Hematopoietic multipotent progenitor cell treated with erythropoietin and hydrocortisone succinate and interleukin-3 and kit ligand, for 6 days (in vitro differentiated cells): ENCODE measurements at places on chromosomes 16 and 17.

DNA sequence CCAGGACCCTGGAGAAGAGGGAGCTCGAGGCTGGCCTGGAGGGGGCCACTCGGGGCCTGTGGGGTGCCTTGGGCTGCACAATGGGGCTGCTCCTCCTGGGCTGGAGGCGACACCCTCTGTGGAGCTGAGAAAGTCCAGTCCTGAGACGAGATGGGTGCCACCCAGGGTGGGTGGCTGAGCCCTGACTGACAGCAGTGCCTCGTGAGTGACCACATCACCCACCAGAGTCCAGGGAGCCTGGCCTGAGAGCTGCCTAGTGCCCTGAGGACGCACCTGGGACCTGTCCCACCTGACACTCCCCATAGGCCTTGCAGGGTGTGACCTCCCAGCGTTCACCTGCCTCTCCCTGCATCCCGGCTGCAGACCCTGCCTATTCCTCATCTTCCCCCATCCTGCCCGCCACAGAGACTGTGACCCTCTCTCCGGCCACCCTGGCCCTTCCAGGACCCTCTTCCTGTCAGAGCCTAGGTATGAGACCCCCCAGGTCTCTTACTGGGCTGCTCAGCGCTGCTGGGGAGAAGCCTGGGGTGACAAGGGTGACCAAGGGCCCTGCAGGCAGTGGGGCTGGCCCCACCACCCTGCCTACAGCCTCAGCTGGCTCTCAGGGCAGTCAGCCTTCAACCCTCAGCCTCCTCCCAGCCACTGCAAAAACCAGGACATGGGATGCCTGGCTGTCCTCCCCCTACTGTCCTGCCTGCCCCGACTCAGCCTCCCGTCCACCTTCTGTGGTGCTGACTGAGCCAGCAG, 41.2 kb downstream of the TNFRSF13B start:
- no peak for DNase-seq

- no peak for DNase-seq
Observed at GRCh38 chr17:62319846-62320245, 60.5 kb upstream of the EFCAB3 start.

GRCh38 chr17:811051-811784, 29.1 kb downstream of the MRM3 start:
- DNase-seq, result no peak

GRCh38 chr17:61594294-61594825, 3.3 kb upstream of the NACA2 start:
- no peak for DNase-seq

- DNase-seq, result no peak
Observed at GRCh38 chr17:30271102-30271501, 20.6 kb downstream of the BLMH start.

DNA sequence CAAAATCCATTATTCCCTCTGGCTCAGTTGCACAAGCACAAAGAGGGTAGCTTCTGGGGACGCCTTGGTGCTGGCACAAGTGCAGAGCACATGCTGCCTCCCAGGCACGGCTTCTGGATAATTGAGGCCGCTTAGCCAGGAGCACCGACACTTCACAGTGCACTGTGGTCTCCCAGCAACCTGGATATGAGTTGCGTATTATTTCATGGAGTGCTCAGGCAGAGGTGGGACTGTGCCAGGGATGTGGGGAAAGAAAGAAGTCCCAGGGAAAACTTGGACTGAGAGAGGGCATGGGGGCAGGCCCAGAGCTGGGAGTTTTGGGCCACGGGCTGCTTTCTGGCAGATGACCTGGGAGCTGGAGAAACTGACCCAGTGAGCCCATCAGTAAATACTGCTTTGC, 37.5 kb downstream of the MPRIP start:
- no peak for DNase-seq

DNA sequence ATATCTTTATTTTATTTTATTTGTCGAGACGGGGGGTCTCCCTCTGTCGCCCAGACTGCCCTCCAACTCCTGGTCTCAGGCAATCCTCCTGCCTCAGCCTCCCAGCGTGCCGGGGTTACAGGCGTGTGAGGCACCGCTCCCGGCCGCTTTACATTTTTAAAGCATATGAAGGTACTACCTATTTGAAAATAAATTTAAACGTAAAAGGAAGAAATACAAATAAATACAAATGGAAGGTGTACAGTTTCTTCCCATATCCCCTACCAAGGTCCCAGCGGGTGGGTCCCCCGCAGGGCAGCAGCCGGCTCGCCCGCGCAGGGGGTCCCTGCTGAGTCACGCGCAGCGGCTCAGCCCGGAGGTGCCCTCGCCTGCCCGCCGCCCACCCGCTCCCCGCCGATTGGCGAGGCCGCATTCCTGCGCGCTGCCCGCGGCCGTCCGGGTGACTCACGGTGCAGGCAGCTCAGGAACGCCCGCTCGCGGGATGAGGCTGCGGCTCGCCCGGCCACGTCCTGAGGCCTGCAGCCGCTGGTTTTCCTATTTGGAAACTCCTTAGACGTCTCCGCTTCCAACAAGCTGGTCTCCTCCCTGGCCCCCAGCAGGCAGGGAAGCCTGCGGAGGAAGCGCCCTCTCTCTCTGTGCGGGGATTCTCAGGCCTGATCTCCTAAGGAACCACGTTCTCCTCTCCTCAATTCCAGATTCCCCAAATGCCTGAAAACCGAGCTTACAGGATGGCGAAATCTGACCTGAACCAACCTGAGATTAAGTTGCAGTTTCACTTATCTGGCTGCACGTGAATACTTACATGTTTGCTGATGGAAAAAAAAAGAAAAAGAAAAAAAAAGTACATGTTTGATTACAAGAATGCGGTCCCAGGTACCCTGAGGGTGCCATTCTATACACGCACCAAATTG, 54.8 kb upstream of the MAP3K14 start:
- DNase-seq, result peak; percentile 37

GRCh38 chr16:70304892-70305448, 6.0 kb downstream of the DDX19B start:
- DNase-seq, result no peak

GRCh38 chr16:17018585-17018939, 452.2 kb downstream of the XYLT1 start:
- DNase-seq, result no peak

DNA sequence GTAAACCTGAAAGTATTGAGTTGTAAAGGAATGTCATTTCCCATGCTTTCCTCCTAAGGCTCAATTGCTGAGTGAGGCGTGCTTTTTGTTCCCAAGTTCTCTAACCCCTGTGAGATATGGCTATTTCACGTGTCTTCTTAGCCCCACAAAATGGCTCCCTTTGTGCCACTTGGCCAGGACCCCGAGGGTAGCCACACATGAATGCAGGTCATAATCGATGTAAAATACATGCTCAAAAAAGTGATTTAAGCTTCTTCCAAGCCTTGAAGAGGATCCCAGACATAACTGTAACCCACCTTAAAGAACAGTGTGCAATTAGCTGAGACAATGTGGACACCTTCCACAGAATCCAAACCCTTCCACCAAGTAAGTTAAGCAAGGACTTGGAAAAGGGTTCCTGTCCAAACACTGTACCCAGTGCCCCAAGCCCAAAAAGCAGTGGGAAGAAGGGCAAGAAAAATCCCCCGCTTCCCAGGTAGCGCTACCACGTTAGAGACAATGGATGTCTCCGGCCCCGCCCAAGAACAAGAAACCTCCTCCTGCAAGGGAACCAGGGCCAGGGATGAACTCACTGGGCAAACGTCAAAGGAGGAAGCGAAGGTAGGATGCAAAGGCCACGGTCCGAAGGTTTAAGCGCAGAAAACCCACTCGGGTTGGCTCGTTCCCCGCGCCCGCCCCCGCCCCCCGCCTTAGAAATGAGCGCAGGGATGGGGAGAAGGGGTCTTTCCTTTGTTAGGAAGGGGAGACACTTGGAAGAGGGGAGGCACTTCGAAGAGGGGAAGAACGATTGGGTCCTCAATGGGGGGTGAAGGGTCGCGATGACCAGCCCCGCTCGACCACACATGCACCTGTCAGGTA, 1.2 kb downstream of the JPT1 start:
- peak; percentile 69 for DNase-seq

- DNase-seq, result no peak
Observed at GRCh38 chr17:6686026-6686425, 27.1 kb downstream of the SLC13A5 start.

DNA sequence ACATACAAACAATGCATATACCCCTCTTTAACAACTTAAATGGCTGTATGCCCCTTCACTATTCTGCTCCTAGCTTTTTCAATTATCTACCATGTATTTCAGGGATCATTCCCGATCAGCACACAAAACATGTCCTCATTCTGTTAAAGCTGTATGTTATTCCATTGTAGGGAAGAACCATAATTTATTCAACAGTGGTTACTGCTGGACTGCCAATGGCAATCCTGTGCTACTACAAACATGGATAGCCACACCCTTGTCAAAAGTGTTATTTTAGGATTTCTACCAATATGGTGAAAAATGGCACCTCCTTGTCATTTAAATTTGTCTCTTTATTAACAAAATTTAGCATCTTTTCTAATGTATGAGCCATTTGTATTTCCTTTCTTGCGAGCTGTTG, 85.1 kb upstream of the BCAR1 start:
- no peak for DNase-seq

DNA sequence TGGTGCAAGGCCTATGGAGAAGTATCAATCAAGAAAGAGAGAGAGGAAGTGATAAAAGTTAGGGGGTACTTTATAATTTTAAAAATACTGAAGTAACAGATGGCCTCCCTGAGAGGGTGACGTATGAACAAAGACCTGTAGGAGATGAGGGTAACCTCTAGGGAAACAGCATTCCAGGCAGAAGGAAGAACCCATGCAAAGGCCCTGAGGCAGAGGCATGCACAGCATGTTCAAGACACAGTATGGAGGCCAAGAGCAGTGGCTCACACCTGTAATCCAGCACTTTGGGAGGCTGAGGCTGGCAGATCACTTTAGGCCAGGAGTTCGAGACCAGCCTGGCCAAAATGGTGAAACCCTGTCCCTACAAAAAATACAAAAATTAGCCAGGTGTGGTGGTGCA, 192.6 kb upstream of the AXIN2 start:
- DNase-seq, result no peak

GRCh38 chr16:13426736-13427135, 493.2 kb upstream of the ERCC4 start:
- no peak for DNase-seq

DNA sequence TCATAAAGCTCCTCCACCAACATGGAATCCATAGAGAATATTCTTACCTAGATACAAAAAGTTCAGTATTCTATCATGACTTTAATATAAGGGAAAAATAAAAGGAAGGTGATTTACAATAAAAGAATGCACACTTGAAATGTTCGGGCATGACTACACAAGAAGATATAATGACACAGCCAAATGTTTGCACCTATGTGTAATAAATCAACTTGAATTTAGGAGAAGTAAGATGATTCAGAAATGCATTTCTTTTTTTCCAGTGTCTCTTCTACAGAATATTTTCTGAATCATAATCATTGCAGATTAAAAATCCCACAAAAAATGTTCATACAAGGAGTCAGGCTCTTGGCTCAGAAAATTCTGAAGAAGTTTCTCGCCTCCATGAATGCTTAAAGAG, 404.0 kb upstream of the HSBP1 start:
- DNase-seq, result no peak

DNA sequence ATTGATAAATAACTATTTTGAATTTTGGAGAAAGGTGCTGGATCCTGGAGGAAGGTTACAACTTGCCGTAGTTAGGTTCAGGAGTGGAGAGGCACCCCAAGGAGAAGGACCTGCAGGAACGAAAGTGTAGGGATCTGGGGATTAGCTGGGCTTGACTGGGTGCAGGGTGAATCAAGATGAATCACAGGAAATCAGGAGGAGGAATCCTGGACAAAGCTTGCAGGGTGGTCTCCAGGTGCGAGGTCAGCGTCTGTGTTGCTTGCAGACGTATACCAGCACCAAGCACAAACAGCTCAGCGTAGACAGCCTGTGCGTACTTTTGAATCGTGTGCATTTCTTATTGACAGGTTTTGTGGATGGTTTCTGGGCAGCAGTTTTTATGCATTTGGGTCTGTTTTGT, 144.3 kb downstream of the MSI2 start:
- DNase-seq, result no peak

DNA sequence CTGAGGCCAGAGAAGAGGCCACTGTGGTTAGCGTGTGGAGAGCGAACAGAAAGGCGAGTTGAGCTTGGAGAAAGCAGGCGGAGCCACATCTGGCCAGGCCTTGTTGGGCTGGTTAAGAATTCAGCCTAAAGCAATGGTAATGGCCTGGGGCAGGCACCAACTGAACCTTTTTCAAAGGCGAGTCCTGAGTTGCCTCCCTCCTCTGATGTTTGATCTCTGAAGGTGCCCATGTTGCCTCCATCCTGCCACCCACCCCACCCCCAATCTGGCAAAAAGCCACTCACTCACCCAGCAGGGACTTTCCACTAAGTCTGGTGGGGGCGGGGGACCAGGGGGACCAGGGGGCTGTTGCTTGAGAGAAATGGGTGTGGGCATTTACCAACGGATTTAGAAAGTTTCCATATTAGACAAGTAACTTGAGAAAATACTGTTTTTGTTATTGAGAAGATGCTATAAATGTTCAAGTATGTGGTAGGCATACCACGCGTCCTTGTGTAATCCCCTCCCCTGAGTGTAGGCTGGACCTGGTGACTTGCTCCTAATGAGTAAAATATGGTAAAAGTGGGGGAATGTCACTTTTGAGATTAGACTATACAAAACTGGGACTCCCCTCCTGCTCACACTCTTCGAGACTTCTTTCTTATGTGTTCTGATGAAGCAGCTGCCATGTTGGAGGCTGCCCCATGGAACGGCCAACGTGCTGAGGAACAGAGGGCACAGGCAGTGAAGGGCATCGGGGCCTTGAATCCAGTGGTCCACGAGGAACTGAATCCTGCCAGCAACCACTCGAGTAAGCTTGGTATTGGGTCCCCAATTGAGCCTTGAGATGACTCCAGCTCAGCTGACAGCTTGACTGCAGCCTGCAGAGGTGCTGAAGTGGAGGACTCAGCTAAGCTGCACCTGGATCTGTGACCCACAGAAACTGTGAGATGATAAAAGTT, 29.9 kb upstream of the TNS4 start:
- no peak for DNase-seq

DNA sequence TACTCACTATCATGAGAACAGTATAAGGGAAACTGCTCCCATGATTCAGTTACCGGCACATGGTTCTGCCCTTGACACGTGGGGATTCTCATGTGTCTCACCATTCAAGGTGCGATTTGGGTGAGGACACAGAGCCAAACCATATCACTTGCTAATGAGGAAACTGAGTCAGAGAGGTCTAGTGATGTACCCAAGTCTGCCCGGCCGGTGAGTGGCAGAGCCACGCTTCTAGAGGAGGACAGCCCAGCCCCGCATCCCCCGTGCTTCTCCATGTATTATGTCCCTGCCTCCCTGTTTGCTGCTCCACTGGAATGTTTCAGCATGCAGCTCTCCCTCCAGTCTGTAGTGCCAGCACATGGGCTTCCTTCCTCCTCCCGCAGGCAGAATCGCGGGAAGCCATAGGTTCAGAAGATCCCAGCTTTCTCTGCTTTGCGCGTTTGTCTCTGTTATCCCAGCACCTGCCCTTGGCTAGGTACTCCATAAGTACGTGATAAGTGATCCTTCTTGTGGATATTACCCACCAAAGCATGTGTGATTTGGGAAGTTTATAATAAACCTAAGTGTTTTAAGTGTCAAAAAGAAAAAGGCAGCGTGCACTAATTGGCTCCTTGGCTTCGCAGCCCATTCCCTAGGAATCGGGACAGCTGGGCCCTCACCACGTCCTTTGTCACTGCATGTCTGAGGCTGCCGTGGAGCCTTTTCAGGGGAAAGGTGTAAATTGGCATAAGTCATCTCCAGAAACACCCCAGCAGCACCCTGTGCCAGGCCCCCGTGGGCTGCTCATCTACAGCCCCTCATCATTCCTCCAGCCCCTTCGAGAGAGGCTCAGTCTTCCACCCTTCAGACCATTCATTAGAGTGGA, 103.8 kb downstream of the CLEC16A start:
- DNase-seq, result no peak

- DNase-seq, result no peak
Observed at GRCh38 chr17:5050278-5050677, 15.1 kb upstream of the SLC52A1 start.
